IPS DF 6.9 (cell line): ENCODE measurements at places on chromosomes 5 and 9.

DNA sequence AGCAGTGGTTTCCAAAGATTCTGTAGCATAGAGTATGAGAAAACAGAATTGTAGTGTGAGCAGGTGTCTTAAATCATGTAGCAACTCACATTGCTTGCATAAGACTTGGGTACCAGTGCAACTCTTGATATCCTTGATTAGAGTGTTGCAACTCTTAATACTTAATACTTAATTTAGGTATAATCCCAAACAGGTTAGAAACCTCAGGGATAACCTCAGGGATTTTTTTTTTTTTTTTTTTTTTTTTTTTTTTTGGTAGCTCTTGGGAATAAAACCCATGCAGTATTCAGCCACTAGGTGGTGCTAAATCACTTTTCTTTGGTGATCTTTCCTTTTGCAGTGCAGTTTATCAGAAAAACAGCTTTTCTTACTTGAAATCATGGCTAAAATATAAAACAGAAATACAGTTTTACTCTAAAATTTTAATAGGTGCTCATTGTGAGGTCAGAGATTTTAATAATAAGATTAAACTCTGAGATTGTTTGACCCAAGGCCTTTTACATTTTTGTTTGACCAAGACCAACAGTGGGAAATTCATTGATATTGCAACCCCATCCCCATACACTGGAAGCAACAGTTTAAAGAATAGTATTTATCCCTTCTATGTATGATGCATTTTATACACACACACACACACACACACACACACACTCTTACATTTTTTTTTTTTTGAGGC lies 55.3 kb downstream of the ERAP1 start:
- H3K4me3 ChIP-seq: no peak overlapping the region
- H3K4me1 ChIP-seq: no peaks in the 10 kb centered on the region
- H3K27ac ChIP-seq: no peak overlapping the region
- DNase-seq: no peak

DNA sequence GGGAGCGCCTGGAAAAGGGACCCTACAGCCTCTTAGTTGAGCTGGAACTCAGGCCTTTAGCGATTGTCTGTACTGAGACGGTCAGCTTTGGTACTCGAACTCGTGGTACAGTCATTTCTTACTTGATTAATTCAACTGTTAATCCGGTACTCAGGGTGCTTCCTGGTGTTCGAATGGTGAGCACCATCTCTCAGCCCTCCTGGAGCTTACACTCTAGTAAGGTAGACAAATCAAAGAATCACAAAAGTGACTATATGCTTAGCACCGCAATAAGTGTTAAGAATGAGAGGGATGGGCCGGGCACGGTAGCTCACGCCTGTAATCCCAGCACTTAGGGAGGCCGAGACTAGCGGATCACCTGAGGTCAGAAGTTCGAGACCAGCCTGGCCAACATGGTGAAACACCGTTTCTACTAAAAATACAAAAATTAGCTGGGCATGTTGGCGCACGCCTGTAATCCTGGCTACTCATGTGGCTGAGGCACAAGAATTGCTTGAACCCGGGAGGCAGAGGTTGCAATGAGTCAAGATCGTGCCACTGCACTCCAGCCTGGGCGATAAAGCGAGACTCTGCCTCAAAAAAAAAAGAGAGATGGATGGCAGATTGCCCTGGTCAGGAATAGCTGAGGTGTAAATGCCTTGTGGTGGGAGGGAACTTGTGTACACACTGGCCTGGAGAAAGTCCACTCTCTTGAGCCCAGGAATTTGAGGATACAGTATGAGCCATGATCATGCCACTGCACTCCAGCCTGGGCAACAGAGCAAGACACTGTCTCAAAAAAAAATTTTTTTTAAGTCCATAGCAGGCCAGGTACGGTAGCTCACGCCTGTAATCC lies 981 bp downstream of the TCOF1 start:
- peaks cover 29% of the 10 kb centered on the region; the same call in 1 of the 2 replicates for H3K36me3 ChIP-seq
- H3K4me3 ChIP-seq: peak overlapping the region; percentile 76
- no peak overlapping the region for H3K27ac ChIP-seq
- no peaks in the 10 kb centered on the region for H3K4me1 ChIP-seq
- H3K27me3 ChIP-seq: no peaks in the 10 kb centered on the region

GRCh38 chr9:106962615-106963363 lies 99.8 kb downstream of the ZNF462 start:
- H3K36me3 ChIP-seq: peaks cover 5% of the 10 kb centered on the region; the same call in 1 of the 2 replicates
- no peak overlapping the region for H3K4me3 ChIP-seq
- H3K4me1 ChIP-seq: peaks cover 5% of the 10 kb centered on the region; the same call in 1 of the 2 replicates

DNA sequence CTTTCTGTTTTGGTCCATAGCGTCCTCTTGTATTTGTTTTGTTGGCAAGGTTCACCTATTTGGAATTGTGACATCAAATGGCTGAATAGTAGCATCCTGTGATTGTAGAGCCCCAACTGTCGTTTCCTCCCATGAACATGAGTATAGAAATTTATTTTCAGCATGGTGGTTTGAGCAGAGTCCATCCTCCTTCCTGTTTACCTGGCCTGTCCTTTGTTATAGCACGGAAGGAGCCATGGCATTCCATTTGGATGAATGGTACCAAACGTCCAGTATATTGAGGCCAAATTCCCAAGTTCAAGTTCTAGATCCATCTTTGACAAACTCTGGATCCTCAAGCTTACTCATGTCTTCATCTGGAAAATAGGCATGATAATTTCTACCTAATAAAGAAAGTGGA lies 16.8 kb downstream of the RASGRF2 start:
- H3K36me3 ChIP-seq: no peaks in the 10 kb centered on the region
- H3K27ac ChIP-seq: no peak overlapping the region
- no peaks in the 10 kb centered on the region for H3K27me3 ChIP-seq
- no peak for DNase-seq
- peaks cover 1% of the 10 kb centered on the region; the same call in 1 of the 2 replicates for H3K4me1 ChIP-seq

GRCh38 chr9:132169672-132170392 lies 8.0 kb downstream of the NTNG2 start:
- no peak overlapping the region for H3K4me3 ChIP-seq
- DNase-seq: no peak
- H3K4me1 ChIP-seq: peaks cover 2% of the 10 kb centered on the region; the same call in 1 of the 2 replicates
